ENCODE measurements at places on chromosomes 12 and 14. TPM values are rescaled to one million over a fixed set of nuclear protein-coding genes. Genes with fewer than 3 reads are reported as not detected.

MIP gene
- total RNA-seq = not detected

SERPINA10 gene
- total RNA-seq = not detected

HCAR1 gene
- total RNA-seq = 0.12 TPM

CELA1 gene
- not detected for total RNA-seq

Measured in right atrium auricular region (tissue), 2 donors.